ENCODE measurements at places on chromosomes 3 and 15.

DNA sequence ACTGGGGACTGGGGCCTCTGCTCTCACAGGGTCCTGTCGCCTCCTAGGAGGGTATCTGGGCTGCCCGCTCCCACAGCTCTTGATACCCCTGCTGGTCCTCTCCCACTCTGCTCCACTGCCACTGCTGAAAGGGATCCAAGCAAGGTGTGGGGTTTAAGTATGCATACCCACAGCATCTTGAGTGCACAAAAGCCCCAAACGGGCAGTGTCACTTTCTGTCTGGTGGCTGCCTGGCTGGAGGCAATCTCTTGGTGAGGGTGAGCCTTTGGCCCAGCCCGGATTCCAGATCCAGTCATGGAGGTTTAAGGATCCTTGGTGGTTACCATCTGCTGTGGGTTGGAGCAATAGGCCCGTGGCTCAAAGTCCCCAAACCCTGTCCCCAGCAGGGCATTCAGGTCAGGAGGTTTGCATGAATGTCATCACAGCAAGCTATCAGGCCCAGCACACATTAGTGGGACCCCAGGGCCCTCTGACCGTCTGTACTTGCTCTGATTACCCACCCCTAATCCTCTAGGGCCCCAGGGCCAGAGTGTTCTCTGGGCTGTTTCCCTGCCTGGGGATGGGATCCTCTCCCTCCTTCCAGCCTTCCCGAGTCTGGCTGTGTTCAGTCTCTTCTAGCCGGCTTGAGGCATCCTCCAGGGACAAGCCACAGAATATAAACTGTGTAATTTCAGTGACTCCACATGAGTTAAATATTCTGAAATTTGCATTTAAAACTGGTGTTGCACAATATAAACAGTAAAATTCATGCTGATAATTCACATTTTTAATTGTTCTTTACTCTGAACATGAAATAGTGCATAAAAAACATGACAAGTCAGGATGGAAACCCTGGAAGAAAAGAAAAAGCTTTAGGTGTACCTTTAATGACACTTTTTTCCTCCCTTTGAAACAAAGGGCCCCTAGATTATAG lies 4.9 kb upstream of the TJP1 start:
- DNase-seq, result no peak

DNA sequence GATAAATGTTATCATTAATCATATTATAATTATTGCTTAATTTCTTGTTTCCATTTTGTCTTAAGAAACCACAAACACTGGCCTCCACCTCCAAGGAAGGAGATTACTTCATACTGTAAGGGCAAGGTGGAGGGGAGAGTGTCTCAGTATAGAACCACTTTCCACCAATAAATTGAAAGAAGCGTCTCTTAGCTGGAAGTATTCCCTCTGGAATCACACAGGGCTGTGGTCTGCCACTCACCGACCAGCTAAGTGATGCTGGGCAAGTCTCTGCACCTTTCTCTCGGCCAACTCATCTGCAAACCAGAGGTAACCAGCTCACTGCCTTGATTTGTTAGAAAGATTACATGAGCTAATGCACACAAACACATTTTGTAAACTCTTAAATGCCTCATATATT lies 63.1 kb downstream of the EIF4E3 start:
- no peak for DNase-seq

GRCh38 chr3:157329551-157329950 lies 107.1 kb upstream of the PTX3 start:
- no peak for DNase-seq

DNA sequence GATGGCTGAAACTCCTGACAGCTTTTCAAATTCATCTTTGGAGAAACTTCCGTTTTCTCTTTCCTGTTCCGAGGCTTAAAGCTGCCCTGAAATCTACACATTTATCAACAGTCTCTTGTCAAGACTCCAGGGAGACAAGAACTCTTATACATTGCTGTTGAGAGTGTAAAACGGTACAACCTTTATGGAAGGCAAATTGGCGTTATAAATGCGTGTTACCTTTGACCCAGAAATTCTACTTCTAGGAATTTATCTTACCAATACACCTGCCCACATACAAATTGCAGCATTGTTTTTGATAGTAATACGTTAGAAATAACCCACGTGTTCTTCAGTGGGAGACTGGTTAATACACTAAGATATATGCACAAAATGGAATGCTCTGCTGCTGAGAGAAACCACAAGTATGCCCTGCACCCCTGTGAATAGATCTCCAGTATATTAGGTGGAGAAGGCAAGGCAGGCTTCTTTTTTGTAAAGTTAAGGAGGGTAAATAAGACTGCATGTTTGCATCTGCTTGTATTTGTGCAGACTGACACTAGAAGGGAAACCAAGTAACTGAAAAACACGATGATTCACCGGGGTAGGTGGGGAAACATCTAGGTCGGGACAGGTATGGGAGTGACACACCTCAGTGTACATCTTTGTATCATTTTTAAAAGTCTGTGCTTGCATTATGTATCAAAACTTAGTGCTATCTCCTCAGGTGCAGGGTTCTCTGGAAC lies 97.5 kb downstream of the IGF1R start:
- DNase-seq, result peak; percentile 45

GRCh38 chr3:157404381-157404780 lies 32.3 kb upstream of the PTX3 start:
- DNase-seq, result no peak

DNA sequence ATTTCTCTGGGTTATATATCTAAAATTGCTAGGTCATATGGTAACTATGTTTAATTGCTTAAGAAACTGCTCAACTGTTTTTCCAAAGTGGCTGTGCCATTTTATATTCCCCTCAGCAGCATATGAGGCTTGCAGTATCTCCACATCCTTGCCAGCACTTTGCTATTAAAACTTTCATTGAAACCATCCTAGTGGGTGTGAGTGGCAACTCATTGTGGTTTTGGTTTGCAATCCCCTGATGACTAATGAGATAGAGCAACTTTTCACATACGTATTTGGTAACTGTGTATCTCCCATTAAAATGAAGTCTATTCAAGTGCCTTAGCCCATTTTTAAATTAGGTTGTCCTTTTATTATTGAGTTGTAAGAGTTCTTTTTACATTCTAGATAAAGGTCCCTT lies 17.3 kb downstream of the KPNA1 start:
- no peak for DNase-seq

DNA sequence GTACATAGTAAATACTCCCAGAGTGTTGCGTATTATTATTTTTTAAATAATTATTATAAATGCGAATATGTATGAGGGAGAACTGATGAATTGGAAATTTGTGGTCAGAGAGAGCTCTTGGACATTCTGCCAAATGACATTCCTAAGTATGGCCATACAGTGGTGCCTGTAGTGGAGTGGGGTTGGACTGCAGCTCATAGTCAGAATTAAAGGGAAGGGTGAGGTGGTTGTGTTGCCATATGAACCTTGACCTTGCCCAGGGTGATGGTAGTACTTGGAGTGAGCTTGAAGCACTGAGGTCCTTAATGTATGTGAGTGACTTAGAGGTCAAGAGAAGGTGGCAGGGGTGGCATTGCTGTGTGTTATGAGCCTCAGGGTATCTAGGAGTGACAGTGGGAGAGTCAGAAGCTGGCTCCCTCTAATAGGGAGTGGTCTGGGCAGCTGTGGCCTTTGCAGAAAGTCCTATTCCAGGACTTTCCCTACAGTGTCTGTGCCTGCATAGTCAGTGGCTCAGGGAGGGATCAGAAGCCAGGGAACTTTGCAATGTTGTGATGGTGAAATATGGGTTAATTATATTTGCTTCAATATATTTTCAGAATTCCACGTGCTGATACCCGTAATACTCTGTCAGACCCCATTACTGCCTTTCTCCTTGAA lies 26.2 kb downstream of the PDE8A start:
- DNase-seq, result no peak

GRCh38 chr3:30146978-30147377 lies 459.4 kb upstream of the TGFBR2 start:
- no peak for DNase-seq

DNA sequence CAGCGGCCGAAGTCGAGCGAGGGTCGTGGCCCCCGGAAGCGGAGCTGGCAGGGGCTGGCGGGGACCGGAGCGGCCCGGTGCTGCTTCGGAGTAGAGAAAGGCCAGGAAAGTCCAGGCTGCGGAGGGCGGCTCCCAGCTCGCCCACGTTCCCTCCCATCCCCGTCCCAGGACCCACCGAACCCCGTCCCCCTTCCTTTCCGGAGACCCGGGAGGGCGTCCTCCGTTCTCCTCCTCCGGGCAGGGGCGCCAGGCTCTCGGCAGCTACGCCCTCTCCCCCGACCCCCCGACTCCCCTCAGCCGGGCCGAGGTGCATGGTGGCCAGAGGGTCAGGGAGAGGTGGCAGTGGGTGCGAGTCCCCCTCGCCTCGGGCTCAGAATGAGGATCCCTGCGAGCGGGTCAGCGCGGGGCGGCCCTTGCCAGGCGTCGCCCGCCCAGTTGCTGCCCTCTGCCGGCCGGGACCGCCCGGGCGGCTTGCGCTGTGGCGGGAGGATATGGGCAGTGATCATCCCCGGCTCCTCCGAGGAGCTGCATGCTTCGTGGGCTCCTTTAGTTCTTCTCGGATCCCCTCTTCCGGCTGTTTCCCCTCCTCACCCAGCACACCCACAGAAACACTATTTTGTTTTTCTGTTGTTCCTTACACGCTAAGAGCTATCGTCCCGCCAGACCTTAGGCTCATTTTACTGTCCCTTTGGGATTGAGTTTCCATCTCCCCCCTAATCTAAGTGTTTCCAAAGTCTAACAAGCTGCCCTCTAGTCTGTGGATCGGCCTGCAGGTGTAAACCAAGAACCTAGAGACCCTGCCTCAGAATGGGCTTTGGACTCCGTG lies 744 bp upstream of the ALDH1A2 start:
- DNase-seq, result peak; percentile 18
